ENCODE measurements at places on chromosomes 16 and 17.

GRCh38 chr16:4933433-4933832, 3.5 kb downstream of the PPL start:
- DNase-seq = no peak

DNA sequence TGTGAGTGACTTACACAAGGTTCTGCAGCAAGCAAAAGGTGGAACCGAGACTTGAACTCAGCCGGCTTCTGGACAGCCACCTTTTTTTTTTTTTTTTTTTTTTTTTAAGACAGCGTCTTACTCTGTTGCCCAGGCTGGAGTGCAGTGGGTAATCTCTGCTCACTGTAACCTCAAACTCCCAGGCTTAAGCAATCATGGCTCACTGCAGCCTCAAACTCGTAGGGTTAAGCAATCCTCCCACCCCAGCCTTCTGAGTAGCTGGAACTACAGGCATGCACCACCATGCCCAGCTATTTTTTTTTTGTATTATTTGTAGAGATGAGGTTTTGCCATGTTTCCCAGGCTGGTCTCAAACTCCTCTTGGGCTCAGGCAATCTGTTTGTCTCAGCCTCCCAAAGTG, 55.2 kb upstream of the GOT2 start:
- DNase-seq = no peak

DNA sequence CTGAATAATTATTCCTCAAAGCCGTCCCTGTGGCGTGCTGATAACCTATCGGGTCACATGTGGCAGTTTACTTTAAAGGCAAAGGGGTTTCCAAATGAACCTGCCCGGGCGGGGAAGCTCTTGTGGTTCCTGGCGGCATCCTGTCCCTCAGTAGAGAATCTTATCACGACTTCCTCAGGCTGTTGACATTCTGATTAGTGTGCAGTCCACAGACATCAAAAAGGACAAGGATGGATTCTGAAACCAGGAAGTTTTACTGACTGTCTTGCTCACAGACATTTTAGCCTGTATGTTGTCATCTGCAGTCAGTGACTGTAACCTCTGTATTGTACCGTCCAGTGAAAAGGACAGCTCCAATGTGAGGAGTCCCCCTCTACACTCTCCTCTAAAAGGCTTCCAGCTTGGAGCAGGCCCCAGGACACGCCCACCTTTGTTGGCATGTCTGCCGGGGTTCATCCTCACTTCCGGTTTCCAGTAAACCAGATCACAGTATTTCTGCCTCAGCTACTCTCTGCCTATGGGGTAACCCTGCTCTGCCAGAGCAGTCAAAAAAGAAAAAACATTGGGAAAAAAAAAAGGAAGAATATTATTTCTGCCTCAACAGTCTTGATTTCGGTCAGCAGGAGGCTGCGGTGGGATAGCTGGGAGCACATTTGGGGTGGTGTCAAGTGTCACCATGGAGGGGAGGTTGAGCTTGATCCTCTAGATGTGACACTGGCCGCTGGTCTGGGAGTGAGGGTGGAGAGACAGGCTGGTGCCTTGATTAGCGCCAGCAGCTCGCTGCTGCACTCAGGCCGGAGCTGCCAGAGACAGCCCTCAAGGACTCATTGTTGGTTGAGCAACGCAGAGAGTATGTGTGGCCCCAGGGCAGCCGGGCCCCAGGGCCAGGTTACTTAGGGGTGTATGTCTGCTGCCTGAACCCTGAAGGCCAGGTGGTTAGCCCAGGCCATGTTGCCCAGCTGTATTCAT, 89.0 kb upstream of the DNAH17 start:
- DNase-seq = no peak

DNA sequence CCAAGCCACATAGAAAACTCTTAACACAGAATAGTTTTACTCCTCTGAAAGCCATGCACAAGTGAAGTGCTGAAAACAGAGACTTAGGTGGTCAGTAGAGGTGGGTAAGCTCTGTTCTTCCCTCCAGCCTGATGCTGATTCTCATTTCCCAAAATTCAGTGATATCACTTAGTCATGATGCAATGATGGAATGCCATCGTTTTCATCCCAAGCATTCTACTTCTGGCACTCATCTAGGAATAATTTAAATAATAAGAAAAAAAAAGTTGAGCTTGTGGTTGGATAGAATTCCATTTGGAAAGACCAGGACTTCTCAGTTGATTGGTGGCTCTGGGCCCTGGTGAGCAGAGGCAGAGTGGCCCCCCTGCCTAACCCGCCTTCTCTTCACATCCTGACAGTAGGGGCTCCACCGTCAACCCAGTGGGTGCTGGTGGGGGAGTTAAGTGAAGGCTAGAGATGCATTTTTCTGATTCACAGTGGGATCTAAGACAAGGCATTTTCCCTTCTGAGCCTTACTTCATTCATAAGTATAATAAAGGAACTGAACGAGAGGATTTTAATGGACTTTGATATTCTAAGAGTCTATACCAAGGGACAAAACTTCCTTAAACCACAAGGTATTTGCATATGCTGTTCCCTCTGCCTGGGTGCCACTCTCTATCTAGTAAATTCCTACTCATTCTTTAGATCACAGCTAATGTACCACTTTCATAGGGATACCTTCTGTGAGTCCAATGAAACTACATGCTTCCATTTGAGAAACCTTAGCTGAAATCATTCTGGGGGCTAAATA, 310.3 kb upstream of the DYNLRB2 start:
- peak; percentile 26 for DNase-seq

DNA sequence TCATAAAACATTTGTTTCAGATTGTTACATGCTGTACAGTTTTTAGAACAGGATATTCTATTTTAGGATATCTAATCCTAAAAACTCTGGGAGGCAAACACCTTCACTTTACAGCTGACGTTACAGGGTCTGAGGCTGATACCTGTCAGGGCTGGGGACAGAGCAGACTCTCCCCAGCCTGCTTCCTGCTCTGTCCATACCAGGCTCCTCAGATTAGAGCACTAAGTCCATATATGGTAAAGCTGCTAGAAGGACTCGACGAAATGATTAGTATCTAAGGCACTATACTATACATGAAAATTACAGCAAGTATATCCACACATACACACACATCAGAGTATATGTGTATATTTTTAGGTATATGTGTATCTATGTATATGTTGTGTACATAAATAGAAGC, 125.2 kb downstream of the ZFHX3 start:
- no peak for DNase-seq

DNA sequence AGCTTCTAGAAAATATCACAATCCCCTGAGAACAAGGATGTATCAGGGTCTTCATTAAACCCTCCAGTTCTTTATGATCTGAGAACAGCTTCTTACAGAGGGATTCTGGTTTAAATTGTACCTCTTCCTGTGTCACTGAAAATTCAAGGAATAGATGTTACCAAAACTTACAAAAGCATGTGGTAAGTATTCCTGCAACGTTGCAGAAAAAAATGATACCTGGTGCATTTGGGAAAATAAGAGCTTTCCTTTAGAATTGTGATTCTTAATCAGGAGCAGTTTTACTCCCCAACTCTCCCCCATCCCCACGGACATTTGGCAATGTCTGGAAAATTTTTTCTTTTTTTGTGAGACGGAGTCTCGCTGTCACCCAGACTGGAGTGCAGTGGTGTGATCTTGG, 7.3 kb downstream of the SLFN14 start:
- DNase-seq = no peak

GRCh38 chr16:6231398-6231797, 1101.2 kb upstream of the RBFOX1 start:
- DNase-seq = no peak

GRCh38 chr17:6070913-6071511, 833 bp downstream of the WSCD1 start:
- DNase-seq = no peak

- no peak for DNase-seq
Measured at GRCh38 chr16:75241412-75241811, 10.0 kb downstream of the BCAR1 start.

GRCh38 chr17:49823614-49824013, 24.3 kb downstream of the TAC4 start:
- DNase-seq = no peak

DNA sequence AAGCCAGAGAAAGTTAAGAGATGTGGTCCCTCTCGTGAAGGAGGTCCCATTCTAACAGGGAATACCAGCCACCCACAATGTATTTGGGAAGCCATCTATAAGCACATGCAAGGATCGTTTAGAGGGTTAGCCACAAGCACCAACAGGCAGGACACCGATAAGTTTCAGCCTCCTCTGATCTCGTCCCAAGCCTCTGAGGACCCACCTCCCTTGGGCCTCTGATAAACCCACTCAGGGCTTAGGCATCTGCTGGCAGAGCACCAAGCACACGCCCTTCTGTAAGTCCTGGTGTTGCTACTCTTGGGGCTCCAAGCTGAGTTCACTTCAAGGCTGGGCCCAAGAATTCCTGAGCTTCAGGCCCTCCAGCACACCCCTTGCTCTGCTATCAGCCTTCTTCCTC, 5.4 kb upstream of the PNPO start:
- peak; percentile 85 for DNase-seq

GRCh38 chr17:32265192-32265923, at the start of gene RHBDL3:
TSS of gene RHBDL3 (plus strand) at chr17:32265832. CDS start at chr17:32266190, 358 bp downstream.
- no peak for DNase-seq
